ENCODE measurements at places on chromosomes 11 and 22.

DNA sequence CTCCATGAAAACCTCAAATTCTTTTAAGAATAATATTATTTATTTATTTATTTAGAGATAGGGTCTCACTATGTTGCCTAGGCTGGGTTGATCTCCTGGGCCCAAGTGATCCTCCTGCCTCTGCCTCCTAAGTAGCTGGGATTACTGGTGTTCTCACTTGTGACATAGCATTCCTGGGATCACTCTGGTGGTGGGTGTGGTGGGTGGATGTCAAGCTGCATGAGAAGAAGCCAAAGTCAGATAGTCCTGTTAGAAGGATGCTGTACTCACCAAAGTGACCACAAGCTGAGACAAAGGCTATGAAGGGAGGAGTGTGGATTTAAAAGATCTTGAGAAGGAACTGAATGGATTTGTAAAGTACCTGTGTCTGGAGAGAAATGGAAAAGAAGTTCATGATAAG lies 87.9 kb upstream of the SPON1 start:
- no peak for DNase-seq

DNA sequence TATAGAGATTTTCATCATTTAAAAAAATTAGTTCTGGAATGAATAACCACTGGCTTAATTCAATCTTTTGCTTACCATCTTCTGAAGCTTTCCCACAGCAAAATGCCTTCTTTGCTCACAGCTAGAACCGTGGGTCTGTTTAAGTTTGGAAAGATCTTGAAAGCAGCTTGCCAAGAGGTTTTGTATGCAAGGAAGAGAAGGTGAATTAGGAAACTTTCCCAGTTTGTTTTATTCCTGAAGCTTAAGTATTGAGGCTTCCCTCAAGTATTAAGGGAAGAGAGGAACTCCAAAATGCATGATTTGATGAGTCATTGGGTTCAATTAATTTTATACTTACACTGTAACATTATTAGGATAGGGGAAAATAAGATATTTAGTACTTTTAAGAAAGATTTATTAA lies 1.9 kb upstream of the ARHGEF12 start:
- DNase-seq, result no peak

DNA sequence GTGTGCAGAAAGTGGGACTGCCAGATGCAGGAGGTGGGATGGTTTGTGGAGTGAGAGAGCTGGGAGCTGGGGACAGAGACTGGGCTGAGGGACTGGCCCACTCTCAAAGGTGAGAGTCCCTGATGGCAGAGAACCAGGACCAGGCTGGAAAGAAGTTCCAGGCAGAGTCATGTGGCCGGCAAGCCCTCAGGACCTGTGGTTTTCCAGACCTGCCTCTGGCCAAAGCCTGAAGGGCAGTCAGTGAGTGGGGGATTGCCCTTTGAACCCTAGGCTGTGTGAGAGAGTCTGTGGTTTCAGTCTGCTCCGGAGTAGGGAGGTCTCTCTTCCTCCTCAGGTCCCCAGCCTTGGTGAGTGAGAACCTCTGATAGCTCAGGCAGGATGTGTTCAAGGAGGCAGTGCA lies 17.0 kb downstream of the KCNC1 start:
- DNase-seq, result no peak

DNA sequence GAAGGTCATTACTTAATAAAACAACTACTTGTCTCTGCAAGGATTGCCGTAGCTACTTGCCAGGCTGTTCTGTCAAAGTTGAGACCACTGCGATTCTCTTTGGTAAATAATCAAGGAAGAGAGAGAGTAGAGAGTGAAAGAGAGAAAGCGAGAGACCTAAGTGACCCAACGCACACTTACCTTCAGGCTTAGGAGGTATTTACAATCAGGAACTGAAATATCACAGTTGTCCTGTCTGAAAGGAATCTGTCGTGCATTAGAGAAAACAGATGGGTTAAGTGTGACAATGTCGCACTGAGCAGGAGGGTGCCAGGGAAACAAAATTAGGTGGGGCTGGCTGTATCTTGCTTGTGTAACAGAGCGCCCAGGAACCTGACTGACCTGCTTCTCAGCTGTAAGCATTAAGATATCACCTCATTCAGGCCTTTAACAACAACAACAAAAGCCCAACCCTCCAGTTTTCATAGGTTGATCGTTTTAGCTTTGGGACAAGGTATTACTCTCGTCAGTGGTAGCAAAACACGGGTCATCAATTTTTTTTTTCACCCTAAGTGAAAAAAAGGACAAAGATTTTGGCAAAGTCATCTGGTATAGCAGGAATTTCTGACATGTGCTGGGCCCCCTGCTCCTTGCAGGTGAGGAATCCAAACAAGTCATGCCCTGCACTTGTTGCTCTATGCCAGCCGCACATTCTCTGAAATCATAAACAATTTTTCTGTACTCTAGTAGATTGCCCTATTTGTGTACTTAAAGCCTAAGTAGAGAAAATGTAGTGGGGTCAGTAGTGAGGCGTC lies at the start of gene MUC15:
MUC15 (minus strand) TSS at position 403 of the 794 bp plus-strand sequence. CDS start 5,169 bp downstream, outside the sequence.
- DNase-seq, result no peak

DNA sequence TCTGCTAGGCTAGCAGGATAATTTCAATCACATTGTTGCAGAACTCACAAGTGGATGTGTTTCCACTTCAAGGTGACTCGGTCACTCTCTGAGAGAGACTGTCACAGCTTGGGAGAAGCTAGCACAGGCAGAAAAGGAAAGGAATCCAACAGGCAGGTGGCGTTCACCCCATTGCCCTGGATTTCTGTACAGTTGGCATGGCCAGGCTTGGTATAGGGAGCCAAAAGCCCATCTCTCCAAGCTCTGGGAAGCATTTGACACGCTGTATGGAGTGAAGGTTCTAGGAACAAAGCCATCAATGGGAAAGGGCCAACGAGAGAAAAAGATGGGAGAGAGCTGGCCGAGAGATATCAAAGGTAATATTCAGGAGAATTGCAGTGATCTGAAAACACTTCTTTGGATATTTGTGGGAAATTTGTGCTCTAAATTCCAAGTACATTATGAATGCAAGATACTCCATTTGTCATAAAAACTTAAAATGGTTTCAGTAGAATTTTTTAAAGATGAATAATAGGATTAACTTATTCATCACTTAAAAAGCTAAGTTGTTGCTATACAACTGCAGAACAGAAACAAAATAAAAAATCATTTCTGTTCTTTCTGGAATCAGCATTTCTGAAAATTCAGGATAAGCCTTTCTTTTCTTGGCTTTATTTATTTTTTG lies 223.5 kb upstream of the NTM start:
- no peak for DNase-seq

DNA sequence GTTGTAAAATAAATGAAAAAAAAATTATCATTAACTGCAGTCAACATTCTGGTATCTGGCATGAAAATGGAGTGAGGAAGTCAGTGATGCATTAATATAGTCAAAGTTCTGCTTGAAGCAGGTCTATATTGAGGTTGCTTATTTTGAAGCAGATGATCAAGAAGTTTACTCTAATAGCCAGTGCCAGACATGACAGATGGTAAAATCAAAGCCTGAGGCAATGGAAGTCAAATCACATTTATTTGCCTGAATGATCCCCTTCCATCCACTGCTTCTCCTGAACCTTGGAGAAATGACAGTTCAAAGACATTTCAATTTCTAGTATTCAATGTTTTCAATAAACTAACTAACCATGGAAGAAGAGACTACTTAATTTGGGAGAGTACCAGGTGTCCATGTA lies 430.0 kb downstream of the FAM181B start:
- no peak for DNase-seq

DNA sequence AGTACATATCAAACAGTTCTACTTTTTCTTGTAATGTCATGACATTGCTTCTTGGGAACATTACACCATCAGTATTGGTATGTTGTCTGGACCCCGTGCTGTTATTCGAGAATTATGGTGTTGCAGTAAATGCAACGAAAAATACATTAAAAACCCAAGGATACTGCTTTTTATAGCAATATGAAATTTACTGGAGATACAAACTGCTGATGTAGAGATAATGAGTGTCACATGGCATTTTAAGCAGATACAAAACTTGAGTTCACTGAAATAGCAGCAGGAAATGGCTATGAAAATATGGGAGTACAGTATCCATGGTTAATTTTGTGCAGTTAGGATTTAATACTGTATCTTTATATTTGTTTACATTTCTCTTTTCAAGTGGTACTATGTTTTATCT lies 7.4 kb upstream of the CARD16 start:
- no peak for DNase-seq

DNA sequence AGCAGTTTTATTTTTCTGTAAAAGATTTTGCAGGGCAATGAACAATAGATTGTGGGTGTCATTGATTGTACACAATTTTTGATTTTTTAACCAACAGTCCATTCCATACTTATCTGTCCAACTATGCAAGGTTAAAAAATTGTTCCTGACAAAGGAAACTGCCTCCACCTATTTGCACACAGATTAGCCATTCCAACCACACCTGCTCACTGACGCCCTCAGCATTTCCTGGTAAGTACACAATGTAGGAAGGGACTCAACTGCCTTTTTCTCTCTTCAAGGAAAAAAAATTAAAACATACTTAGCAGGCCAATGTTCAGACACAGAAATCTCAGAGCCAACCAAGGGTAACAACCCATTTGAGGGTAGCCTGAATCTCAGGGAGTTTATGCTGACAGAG lies 4.3 kb upstream of the FUT4 start:
- no peak for DNase-seq

DNA sequence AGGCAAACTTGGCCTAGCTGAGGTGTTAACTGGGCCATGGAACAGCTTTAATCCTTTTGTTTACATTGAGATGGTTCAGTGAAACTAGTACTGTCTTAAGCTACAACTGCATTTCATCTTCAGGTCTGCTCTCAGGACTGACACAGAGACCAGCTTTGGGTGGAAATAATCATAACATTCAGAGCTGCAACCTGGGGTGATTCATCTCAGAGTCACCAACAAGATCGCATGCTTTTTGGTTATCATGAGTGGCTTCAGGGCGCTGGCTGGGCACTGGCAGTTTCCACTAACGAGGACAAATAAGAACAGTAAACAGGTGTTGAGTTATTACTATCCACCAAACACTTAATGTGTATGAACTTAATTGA lies 60.9 kb upstream of the PAX6 start:
- no peak for DNase-seq

- DNase-seq, result no peak
Observed at GRCh38 chr11:29679996-29680395, 336.8 kb downstream of the KCNA4 start.

DNA sequence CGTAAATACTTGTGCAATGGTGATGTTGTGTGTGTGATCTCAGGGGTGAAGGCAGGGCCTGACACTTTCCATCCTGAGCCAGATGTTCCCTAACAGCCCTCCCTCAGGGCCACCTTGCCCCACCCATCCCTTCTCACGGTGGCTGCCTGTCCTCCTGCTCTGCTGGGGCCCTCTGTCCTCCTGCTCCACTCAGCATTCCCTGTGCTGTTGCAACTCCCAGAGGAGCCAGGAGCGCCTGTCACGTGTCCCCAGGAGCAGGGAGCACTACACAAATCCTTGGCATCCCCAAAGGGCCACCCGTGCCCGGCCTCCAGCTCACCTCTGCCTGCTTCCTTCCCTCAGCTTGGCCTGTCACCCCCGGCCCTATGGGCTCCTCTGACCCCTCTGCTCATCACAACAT lies 10.2 kb upstream of the CSNK1E start:
- no peak for DNase-seq

- no peak for DNase-seq
Observed at GRCh38 chr11:59766542-59767224, 11.5 kb downstream of the STX3 start.

DNA sequence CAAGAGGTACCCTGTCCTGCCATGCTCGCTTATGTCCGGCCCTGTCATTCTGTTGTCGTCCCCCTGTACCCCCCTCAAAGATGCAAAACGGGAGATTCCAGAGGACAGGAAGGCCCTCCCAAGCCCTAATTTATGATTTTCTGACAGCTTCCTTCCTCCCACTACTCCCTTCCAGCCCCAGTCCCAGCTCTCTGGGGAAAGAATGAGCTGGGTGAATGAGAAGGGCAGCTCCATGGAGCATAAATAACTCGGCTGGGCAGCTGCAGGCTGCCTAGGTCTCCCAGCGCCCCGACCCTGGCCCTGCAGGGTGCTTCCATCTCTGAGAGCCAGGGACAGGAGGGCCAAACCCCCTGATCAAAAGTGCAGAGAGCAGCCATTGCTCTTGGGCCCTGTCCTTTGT lies 3.9 kb upstream of the EMID1 start:
- no peak for DNase-seq

GRCh38 chr22:35921044-35921443 lies 107.6 kb downstream of the RBFOX2 start:
- no peak for DNase-seq

GRCh38 chr11:64084146-64084950 lies 48.6 kb downstream of the FLRT1 start:
- no peak for DNase-seq

- no peak for DNase-seq
Observed at GRCh38 chr11:95341221-95341620, 110.2 kb upstream of the SESN3 start.

DNA sequence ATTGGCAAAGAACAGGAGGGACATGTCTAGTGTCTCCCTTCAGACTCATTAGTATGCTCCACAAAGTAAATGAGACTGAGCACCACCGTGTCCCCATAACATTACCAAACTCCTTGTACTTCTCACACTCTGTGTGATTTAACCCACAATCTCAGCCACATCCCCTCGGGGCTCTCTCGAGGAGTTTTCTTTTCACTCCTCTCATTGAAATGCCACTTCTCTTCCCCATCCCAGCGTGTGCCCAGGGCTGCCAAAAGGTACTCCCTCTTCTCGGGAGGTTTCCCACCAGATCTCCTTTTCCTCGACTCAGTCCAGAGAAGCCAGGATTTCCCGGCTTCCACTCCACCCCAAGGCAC lies 1.1 kb downstream of the RBFOX2 start:
- peak; percentile 7 for DNase-seq

DNA sequence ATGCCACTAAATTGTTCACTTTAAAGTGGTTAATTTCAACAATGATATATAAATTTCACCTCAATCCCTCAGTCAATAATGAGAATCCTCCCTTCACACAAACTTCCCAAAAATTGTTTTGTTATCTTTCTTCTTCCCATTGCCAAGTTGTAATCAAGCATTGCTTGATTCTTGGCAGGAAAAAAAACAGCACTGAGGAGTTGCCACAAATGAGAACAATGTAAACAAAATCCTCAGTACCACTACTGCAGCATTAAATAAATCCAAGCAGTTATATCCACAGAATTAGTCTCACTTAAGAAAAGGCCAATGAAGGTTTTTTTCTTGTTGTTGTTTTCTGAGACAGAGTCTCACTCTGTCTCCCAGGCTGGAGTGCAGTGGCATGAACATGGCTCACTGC lies 38.2 kb downstream of the FAM168A start:
- no peak for DNase-seq

DNA sequence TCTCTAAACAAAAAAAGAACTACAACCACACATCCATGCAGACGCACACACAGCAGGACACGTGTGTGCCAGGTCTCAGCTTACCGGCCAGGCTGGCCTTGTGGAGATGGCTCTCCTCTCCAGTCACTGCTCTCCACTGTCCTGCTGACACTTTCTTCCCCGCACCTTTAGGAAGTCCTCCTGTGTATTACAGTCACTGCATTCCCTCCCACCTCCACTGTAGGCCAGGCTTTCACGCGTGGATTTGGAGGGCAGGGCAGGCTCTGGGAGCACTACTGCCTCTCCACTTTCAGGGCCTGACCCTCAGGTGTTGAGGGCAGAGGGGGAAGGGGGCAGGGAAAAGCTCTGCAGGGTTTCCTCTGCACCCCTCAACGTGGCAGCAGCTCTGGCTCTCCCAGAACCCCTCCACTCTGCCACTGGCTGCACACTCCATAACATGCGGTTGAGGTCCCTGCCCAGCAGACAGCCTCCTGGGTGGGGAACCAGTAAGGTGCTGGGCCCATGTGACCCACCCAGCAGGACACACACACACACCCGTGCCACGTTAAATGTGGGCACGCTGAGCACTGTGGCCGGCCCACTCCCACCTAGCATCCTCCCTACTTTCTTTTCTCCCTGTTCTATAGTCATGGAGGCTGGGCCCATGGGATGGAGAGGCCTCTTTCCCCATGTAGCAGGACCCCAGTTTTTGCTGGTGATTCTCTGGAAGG lies 107.0 kb upstream of the PITPNB start:
- DNase-seq, result no peak

Measured in stimulated activated CD4-positive, alpha-beta T cell treated with anti-CD3 and anti-CD28 coated beads, Interleukin-15, amount 100 ng/mL, for 24 hours (primary cell).